Trophoblast cell (in vitro differentiated cells and primary cell): ENCODE measurements at places on chromosomes 11 and 22.
A peak's percentile ranks its signal among the peaks of the same experiment; 100 is the strongest.

GRCh38 chr11:984546-984945, 52.0 kb downstream of the MUC6 start:
- no peak overlapping the region for H3K27ac ChIP-seq
- DNase-seq: no peak
- H3K27me3 ChIP-seq: no peaks in the 10 kb centered on the region
- H3K36me3 ChIP-seq: peaks cover 60% of the 10 kb centered on the region
- no peak overlapping the region for H3K4me3 ChIP-seq

- no peak for DNase-seq
- peaks cover 2% of the 10 kb centered on the region for H3K36me3 ChIP-seq
- H3K27me3 ChIP-seq: no peaks in the 10 kb centered on the region
- H3K4me1 ChIP-seq: peaks cover 19% of the 10 kb centered on the region
These were observed 56.8 kb downstream of the LDLRAD3 start for GRCh38 chr11:36000616-36001190.

DNA sequence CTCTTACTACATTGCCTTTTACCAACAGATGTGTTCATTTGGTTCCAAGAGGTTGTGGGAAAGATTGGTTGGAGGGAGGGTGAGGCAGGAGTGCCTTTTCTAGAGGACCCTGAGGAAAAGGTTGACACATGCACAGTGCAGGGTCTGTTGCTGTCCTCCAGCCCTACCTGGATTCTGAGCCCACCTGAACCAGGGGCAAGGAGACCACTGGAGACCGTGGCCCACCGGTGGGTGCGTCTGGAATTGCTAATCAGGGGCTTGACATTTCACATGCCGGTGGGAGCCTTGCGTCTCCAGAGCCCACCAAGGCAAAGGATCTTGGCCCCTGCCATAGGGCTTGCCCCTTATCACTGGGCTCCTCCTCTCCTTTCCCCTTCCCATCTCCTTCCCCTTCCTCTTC, 80.4 kb upstream of the ZBED5 start:
- H3K27ac ChIP-seq: no peak overlapping the region
- H3K27me3 ChIP-seq: no peaks in the 10 kb centered on the region
- no peak for DNase-seq

DNA sequence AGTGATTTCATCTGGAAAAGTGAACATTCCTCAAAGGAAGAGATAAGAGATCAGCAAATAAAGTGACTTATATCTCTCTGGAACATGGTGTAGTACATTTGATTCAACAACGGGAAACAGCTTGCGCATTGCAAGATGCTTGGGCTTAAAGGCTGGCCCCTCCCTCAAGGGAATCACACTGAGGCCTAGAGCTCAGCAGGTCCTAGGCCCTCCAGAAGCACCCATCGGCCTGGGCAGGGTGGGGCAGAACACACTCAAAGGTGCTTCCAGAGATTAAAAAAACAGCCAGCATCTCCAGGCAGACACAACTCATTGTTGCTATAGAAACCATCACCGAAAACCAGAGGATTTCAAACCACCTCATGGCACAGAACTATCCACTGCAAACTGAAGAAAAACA, 69.0 kb upstream of the ARFGAP3 start:
- no peak for DNase-seq
- H3K27ac ChIP-seq: no peak overlapping the region
- H3K4me1 ChIP-seq: peaks cover 15% of the 10 kb centered on the region
- no peaks in the 10 kb centered on the region for H3K27me3 ChIP-seq
- H3K36me3 ChIP-seq: peaks cover 2% of the 10 kb centered on the region

GRCh38 chr11:130813638-130814037, 102.6 kb downstream of the SNX19 start:
- DNase-seq: no peak
- no peaks in the 10 kb centered on the region for H3K4me1 ChIP-seq
- no peak overlapping the region for H3K4me3 ChIP-seq

GRCh38 chr11:74157169-74157568, 13.6 kb downstream of the C2CD3 start:
- DNase-seq: no peak
- H3K4me3 ChIP-seq: no peak overlapping the region
- H3K27me3 ChIP-seq: no peaks in the 10 kb centered on the region
- peaks cover 5% of the 10 kb centered on the region for H3K36me3 ChIP-seq
- H3K4me1 ChIP-seq: no peaks in the 10 kb centered on the region

- H3K27ac ChIP-seq: no peak overlapping the region
- no peak overlapping the region for H3K4me3 ChIP-seq
- H3K27me3 ChIP-seq: no peaks in the 10 kb centered on the region
These were observed 22.3 kb downstream of the DHCR7 start for GRCh38 chr11:71425860-71426259.

- no peaks in the 10 kb centered on the region for H3K27me3 ChIP-seq
- no peak overlapping the region for H3K4me3 ChIP-seq
- no peak for DNase-seq
- peaks cover 17% of the 10 kb centered on the region for H3K36me3 ChIP-seq
These were observed 70.8 kb upstream of the HORMAD2 start for GRCh38 chr22:30009478-30009877.

GRCh38 chr11:8292351-8292750, 28.7 kb upstream of the LMO1 start:
- H3K4me1 ChIP-seq: no peaks in the 10 kb centered on the region
- no peak overlapping the region for H3K27ac ChIP-seq
- H3K36me3 ChIP-seq: no peaks in the 10 kb centered on the region
- H3K4me3 ChIP-seq: no peak overlapping the region

GRCh38 chr22:47055921-47056320, 293.5 kb downstream of the TBC1D22A start:
- H3K4me1 ChIP-seq: no peaks in the 10 kb centered on the region
- no peak for DNase-seq
- no peak overlapping the region for H3K27ac ChIP-seq
- H3K36me3 ChIP-seq: peaks cover 2% of the 10 kb centered on the region
- no peaks in the 10 kb centered on the region for H3K27me3 ChIP-seq

DNA sequence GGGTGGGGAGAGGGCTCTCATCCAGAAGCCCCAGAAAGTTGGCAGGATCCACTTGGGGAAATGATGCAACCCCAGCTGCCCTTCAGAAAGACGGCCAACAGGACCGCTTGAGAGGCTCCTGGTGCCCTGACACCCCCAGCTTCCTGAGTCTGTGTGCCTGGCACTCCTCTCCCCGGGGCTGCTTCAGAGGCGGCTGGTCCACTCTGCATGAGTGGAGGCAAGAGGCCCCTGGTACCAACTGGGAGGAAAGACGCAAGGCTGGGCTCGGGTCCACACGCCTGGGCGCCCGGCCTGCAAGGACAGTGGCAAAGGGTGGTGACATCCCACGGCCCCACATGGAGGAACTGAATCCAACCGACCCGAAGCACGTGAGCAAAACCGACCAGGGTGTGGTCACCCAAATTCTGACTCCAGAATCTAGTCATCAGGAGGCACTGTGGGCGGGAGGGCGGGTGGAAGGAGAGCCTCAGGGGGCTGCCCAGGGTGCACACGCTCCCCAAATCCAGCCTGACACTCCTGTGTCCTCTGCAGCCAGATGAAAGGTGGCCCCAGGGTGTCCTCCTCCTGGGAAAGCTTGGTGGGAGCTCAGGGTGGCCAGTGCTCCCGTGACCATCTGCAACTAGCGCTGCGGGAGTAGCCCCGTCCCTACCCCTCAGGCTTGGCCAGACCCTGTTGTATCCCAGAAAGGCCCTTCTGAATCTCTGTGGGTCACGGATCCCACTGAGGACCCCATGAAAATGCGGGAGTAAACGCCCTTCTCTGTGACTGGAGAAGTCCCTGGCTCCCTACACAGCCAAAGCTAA, 3.7 kb downstream of the RNH1 start:
- no peak overlapping the region for H3K27ac ChIP-seq
- H3K4me3 ChIP-seq: no peak overlapping the region
- no peaks in the 10 kb centered on the region for H3K27me3 ChIP-seq
- peak; percentile 18 for DNase-seq
- peaks cover 6% of the 10 kb centered on the region for H3K4me1 ChIP-seq

DNA sequence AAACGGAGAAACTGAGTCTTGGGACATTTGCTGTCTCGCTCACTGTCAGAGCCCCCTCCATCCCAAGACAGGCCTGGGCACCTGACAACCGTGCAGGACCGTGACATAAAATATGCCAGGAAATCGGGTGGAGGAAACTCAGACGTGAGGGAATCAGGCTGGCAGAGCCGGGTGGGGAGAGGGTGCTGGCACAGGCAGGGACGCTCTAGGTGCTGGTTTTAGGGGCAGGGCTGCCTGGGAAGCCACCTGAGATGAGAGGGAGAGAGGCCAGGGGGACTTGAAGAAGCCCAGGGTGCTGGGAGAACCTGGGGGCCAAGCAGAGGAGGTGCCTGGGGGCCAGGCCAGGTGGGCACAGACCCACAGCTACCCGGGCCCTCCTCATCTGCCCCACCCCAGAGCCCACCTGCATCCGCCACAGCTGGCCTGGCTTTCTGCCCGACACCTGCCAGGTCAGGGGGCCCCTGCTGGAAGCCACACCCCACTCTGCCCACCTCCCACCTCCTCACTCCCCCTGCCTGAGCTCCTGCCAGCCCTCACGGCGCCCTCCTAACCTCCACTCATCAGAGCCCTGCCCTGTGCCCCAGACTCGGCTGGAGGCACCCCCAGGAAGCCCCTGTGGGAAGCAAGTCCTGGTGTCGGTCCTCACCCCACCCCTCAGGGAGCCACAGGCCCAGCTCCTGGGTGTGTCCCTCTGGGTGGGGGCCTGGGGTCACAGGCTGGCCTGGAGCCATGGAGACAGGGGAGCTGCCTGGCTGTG, 27.3 kb upstream of the MUC5AC start:
- H3K36me3 ChIP-seq: no peaks in the 10 kb centered on the region
- H3K4me3 ChIP-seq: no peak overlapping the region
- H3K4me1 ChIP-seq: no peaks in the 10 kb centered on the region
- no peak for DNase-seq

GRCh38 chr22:20229916-20230775, 38.0 kb downstream of the RTN4R start:
- no peaks in the 10 kb centered on the region for H3K36me3 ChIP-seq
- no peaks in the 10 kb centered on the region for H3K27me3 ChIP-seq
- no peak overlapping the region for H3K27ac ChIP-seq
- H3K4me3 ChIP-seq: no peak overlapping the region
- no peak for DNase-seq

DNA sequence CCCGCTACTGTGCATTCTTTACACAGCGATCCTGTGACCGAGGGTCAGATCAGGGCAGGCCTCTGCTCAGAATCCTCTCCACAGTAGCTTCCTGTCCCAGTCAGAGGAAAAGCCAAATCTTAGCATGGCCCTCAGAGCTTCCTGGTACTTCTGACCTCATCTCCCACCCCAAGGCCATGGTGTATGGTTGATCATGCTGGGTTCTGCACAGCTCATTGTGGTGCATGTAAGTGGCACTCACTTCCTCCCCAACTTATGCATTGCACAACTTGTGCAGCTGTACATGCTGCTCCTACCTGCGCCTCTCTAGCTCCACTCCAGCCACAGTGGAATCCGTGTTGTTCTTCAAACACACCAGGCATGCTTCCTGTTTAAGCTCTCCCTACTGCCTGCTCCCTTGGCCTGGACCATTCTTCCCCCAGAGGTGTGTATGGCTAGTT, 20.3 kb downstream of the BMAL1 start:
- H3K27me3 ChIP-seq: no peaks in the 10 kb centered on the region
- H3K4me3 ChIP-seq: no peak overlapping the region

- H3K4me1 ChIP-seq: no peaks in the 10 kb centered on the region
- DNase-seq: no peak
- no peak overlapping the region for H3K4me3 ChIP-seq
- no peaks in the 10 kb centered on the region for H3K27me3 ChIP-seq
- H3K36me3 ChIP-seq: no peaks in the 10 kb centered on the region
These were observed 21.3 kb upstream of the CACNG2 start for GRCh38 chr22:36724836-36725235.

GRCh38 chr11:13450832-13451397, 12.1 kb downstream of the BTBD10 start:
- no peaks in the 10 kb centered on the region for H3K4me1 ChIP-seq
- no peak for DNase-seq
- H3K4me3 ChIP-seq: no peak overlapping the region

DNA sequence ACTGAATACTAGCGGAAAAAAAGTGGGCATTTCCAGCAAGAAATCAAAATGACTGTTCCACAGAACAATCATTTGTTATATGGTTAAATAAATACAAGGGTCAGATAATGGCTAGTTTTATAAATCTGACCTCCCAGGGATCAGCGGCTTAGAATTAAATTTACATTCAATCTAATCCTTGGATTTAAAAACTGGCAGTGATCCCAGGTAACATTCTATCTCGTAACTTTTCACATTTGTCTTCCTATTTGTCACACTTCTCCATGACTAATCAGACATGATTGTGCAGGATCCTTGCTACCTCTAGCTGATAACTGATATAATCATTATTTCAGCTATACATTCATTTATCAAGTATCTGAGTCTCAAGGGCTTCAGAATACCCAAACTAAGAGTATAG, 2.9 kb upstream of the MMP3 start:
- no peak for DNase-seq
- H3K36me3 ChIP-seq: no peaks in the 10 kb centered on the region

DNA sequence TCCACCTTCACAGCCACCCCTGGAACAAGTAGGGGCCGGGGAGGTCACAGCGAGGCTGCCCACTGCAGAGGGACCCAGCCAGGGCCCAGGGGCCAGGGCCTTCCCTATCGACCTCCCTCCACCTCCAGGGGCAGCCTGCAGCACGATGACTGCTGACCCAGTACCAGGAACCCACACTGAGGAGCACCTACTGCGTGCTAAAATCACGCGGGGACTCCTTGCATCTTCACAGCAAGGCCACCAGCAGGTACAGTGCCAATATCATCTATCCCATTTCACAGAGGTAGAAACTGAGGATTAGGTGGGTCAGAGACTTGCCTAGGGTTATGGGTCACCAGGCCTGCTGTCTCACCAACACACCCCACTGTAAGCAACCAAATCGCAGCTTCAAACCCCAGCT, 14.6 kb downstream of the MACROD1 start:
- DNase-seq: no peak
- H3K4me1 ChIP-seq: peaks cover 3% of the 10 kb centered on the region
- no peaks in the 10 kb centered on the region for H3K36me3 ChIP-seq
- H3K27ac ChIP-seq: no peak overlapping the region
- no peaks in the 10 kb centered on the region for H3K27me3 ChIP-seq

DNA sequence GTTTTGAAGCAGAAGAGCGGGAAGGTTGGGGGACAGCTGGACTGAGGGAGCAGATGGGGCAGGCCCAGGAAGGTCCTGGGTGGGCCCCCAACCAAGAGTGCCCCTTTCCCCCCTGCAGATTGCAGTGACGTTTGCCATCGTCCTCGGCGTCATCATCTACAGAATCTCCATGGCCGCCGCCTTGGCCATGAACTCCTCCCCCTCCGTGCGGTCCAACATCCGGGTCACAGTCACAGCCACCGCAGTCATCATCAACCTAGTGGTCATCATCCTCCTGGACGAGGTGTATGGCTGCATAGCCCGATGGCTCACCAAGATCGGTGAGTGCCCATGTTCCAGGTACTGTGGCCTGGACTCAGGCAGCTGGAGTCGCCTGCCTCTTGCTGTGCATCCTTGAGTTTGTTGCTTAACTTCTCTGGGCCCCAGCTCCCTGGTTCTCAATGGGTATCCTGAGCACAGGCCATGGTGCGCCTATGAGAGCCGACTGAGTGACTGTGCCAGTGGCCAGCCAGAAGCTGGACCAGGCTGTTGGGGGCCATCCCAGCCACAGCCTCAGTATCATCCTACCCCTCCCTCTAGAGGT, 42.0 kb upstream of the FADD start:
- H3K27me3 ChIP-seq: no peaks in the 10 kb centered on the region
- H3K27ac ChIP-seq: no peak overlapping the region
- no peaks in the 10 kb centered on the region for H3K36me3 ChIP-seq
- DNase-seq: no peak
- H3K4me1 ChIP-seq: no peaks in the 10 kb centered on the region
